ENCODE measurements at places on chromosomes 11 and 22.
A peak's percentile ranks its signal among the peaks of the same experiment; 100 is the strongest.

- no peak for DNase-seq
These were observed 16.3 kb downstream of the OR2AG2 start for GRCh38 chr11:6755303-6755952.

GRCh38 chr11:36743039-36743438 lies 145.0 kb upstream of the RAG2 start:
- no peak for DNase-seq

DNA sequence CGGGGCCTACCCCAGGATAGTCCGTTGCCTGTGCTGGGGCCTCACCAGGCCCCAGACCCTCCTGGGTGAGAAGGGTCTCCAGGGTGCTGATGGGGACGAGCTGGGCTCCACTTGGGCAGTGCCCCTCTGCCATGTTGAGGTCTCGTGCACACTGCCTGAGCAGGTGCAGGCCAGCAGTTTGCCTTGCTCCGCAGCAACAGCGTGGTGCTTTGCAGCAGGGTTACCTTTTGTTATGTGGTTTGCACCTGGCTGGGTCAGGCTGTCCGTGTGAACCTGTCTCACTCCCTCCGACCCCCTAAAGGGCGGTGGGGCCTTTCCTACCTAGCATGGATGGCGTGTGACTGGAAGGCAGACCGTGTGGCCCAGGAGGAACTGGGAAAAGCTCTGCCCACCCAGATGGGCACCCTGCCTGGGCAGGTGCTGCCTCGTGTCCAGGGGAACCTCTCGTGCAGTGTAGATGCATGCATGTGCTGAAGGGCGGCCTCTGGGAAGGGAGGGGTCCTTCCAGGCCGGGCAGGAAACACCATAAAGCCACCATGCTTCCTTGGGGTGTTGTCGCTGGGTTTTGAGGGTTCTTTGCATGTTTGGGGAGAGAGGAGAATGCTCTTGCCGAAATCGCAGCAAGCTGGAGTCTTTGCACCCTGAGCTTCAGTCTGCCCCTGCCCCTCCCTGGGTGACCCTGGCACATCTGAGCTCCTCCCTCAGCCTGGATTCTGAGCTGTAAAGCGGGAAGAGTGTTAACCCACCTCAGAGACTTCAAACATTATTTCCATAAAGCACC lies 75.4 kb upstream of the PPARA start:
- no peak for DNase-seq

DNA sequence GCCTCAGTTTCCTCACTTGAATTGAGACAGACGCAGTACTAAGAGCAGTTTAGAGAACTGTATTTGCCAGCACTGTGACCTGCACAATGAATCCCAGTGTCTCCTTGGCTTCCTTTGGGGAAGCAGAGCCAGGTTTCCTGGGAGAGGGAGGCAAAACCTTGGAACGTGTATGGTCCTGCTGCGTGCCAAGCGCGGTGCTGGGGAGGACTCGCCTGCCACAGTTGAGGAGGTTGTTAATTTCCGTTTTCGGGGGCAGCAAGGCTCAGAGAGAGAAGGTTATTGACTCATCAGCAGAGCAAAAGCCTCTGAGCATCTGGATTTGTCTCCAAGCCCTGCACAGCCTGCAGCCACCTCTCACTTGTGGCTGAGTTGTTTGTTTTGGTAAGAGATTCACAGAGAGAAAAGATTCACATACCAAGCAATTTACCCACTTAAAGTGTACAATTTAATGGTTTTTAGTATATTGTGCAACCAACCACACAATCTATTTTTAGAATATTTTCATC lies 10.8 kb downstream of the SYT12 start:
- no peak for DNase-seq

- DNase-seq = no peak
These were observed 141.2 kb downstream of the CSNK2A3 start for GRCh38 chr11:11211888-11212287.

- DNase-seq = peak; percentile 34
These were observed 3.3 kb downstream of the SCGB1D2 start for GRCh38 chr11:62245271-62245753.

DNA sequence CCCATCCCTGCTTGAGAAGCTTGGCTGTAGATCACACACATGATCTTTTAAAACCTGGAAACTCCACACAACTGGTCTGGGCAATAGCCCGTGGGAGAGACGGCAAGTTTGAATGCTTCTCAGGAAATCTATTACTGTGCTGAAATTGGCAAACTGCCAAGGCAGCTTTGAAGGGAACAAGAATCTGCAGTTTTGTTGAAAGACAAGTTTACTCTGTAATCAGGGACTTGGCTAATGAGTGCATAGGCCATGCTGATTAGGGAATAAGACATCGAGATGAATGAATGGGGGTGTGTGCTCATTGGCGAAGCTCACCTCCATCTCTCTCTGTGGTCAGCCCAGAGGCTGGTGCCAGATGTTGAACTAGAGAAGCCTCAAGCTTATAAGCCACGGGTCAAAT lies 218.8 kb downstream of the HIPK3 start:
- no peak for DNase-seq

DNA sequence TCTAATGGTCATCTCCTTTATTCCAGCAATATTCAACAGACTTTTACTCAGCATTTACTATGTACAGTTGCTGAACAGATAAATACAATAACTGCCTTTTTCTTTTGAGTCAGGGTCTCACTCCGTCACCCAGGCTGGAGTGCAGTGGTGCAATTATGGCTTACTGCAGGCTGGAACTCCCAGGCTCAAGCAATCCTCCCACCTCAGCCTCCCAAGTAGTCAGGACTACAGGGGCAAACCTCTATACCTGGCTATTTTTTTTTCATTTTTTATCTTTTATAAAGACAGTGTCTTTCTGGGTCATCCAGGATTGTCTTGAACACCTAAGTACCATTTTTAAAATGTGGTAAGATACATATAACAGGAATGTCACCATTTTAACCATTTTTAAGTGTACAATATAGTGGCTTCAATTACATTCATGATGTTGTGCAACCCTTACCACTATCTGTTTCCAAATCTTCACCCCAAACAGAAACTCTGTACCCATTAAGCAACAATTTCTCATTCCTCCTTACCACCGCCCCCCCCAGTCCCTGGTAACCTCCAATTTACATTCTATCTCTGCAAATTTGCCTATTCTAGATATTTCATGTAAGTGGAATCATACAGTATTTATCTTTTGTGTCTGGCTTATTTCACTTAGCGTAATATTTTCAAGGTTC lies 67.8 kb downstream of the MIAT start:
- no peak for DNase-seq

GRCh38 chr22:45235101-45235777 lies 5.5 kb downstream of the KIAA0930 start:
- no peak for DNase-seq

GRCh38 chr11:134768463-134768862 lies 356.4 kb upstream of the B3GAT1 start:
- no peak for DNase-seq

Data from 8988T (cell line).